ENCODE measurements at places on chromosomes 7 and 10.

- DNase-seq: no peak
Observed at GRCh38 chr7:69593511-69593910, 4.8 kb upstream of the AUTS2 start.

- DNase-seq: no peak
Observed at GRCh38 chr7:46032353-46032752, 111.3 kb upstream of the IGFBP3 start.

DNA sequence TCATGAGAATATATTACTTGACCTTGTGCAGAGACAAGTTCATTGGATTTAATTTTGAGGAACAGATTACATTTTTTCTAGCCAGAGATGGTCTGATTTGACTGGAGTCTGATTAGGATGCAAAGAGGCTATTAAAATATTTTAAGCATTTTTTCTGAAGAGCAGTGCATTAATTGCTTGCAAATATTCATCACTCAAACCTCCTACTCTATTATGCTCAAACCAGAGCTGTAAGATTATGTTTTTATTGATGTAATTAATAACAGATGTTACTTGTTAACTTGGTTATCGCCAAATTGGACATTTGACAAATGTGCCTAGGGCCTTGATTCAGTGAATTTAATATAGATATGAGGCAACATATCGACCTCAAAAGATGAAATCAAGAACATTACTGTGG lies 160.9 kb upstream of the SLC13A1 start:
- no peak for DNase-seq

DNA sequence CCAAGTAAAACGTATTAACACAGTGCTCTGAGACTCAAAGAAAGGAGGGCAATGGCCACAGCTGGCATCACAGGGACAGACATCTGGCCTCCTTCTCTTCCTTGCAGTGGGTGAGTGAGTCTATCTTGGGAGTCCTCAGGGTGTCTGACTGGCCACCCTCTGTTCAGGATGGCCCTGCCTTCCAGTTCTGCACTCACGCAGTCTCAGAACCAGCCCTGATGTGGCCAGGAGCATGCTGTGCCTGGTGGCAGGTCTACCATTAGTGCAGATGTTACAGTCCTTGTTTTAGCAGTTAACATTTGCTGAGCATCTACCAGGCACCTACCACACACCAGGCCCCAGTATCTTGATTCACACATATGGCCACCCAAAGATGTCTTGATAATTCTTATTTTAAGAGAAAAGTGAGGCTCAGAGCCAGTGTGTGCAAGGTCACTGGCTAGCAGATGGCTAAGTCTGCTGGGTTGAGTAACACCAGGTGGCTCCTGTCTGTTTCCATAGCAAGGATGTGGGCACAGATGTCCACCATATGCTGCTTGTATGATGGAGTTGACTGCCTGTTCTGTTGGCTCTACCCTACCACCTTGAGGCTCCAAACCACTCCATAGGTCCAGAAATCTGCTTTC lies 23.2 kb upstream of the ARHGAP22 start:
- DNase-seq: no peak

DNA sequence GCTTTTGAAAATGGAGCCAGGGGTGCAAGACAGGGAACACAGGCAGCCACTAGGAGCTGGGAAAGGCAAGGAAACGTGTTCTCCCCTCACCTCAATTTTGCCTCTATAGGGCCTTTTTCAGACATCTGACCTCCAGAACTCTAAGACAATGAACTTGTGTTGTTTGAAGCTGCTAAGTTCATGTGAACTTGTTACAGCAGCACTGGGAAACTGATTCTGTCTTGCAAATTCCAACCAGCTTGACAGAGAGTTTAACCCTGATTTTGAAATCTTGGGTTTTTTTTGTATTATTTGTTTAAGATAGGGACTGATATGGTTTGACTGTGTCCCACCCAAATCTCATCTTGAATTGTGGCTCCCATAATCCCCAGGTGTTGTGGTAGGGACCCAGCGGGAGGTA lies 852.9 kb downstream of the LRMDA start:
- DNase-seq: no peak

DNA sequence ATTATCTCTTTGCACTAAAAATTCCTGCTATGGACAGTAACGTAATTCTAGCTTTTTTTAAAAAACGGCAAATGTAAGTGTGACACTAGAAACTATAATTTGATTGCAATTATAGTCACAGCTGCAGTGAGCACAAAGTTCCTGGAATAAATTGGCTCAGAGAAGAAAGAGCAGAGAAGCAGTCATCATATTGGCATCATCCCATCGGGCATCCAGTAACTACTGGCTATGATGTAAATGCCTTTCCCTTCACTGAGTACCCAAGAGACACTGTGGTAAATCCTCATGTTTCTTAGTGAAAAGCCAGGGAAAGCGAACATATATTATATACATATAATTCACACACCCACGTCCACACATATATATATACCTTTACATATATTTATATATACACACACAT lies 43.6 kb downstream of the PIP4K2A start:
- no peak for DNase-seq

DNA sequence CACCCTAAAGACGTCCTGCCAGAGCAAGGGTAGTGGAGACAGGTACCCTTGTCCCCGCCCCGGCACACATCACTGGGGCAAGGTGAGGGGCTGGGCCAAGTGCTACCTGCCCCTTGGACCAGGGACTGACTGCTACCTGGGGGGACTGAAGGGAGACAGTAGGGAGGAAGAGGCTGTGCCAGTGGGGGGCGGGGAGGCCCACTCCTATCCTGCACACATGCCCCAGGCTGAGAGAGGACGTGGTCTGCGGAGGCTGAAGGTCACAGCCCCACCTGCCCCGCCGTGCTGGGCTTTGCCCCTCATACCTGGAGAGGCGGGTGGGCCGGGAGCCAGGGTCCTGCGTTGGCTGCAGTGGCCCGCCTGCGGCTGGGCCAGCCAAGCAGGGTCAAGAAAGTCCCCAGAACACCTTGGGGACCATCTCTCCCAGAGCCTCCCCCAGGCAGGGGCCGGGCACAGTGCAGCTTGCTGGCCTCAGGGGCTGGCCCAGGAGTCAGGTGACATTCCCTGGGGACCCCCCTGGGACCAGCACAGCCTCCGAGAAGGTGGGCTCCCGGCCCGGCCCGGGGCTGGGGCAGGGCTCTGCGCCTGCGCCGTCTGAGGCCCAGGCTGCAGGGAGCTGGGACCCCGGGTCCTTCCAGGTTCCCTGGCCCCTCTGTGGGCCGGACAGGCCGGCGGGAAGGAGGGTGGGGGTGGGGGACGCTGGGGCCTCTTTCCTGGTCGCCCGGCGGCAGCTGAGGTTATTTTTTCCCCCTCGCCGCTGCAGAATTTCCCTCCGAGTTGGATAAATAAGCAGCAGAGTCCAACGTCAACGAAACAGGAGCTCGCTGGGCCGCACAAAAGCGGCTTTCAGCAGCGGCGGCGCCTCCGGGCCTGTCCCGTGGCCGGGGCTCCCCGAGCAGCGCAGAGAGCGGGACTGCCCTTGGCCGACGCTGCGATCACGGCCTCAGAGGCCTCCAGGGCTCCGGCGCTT lies 9.8 kb upstream of the FZD9 start:
- no peak for DNase-seq

- DNase-seq: peak; percentile 4
Observed at GRCh38 chr7:123871998-123872867, 27.3 kb downstream of the HYAL4 start.

DNA sequence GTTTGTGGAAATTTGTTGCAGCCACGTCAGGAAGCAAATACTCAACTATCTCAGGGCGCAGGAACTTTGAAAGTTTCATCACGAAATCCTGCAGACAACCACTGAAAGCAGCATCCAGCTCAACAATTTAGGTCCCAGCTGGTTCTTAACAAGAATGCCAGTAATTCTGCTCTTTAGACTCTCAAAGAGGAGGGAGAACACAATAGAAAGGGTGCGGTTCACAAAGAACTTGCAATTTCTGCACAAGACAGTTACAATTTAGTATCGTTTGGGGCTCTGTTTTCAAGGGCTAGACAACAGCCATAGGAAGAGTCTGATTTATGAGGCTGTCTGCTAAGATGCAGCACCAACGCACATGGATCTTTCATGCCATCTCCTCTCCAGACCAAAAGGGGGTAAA lies 223.1 kb downstream of the FGFR2 start:
- no peak for DNase-seq

- no peak for DNase-seq
Observed at GRCh38 chr10:84214046-84214572, 11.2 kb downstream of the LRIT2 start.

DNA sequence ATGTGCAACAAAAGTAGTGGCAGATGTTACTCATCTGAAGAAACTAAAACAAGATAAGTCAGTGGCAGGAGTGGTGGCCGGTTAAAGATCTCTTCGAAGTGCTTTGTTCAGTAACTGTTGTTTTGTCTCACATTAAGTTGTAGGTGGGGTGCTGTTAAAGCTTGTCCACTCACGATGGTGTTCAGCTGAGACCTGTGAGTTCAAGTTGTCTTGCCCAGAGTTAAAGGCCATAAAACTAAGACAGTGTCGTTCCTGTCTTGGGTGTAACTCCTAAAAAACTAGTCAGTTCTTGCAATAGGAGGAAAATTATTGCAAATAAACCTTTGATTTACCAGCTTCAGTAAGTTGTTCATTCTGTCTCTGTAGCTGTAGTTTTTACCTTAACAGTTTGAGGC lies 857 bp upstream of the FOXP2 start:
- no peak for DNase-seq

- DNase-seq: no peak
Observed at GRCh38 chr7:17690030-17690429, 250.3 kb downstream of the SNX13 start.

DNA sequence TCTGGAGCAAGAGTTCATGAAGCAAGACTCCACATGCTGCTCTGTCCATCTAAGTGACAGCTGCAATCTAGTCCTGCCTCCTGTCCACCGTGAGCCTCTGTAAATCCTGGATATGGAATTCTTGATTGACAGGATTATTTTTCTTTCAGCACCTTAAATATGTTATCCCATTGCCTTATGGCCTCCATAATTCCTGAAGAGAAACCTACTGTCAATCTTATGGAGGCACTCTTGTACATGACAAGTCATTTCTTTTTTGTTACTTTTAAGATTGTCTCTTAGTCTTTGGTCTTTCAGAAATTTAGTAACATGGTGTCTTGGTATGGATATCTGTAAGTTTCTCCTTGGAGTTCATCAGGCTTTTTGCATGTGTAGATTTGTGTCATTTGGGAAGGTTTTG lies 82.8 kb downstream of the NPSR1 start:
- no peak for DNase-seq

GRCh38 chr7:123864966-123865365 lies 20.0 kb downstream of the HYAL4 start:
- no peak for DNase-seq

GRCh38 chr7:75711656-75712514 lies 26.9 kb downstream of the HIP1 start:
- DNase-seq: no peak

DNA sequence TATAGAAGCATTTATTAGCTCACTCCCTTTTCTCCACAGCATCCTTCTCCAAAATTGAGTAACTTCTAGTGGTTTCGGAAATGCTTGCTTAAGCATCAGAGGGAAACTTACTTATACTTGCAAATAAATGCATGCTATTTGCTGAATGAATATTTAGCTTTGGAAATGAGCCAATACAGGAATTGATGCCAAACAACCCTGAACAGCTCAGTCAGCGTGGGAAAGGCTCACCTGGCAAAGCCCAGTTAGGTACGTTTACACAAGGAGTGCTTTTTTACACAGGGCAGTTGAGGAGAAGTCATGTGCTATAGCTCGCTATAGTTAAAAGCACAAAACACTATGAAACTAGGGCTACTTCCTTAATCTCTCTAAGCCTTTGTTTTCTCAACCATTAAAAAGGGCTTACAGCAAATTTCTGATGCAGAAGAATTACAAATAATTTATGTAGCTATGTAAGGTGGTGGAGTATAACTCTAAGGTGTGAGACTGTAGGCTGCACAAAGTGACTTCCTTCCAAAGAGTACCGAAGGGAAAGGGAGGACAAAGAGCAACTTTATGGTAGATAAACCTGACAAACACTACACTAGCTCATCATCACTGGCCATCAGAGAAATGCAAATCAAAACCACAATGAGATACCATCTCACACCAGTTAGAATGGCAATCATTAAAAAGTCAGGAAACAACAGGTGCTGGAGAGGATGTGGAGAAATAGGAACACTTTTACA lies 498.2 kb downstream of the PHTF2 start:
- no peak for DNase-seq

GRCh38 chr10:36493516-36493880 lies 631.9 kb upstream of the ANKRD30A start:
- no peak for DNase-seq

GRCh38 chr10:31617757-31618156 lies 298.7 kb downstream of the ZEB1 start:
- DNase-seq: no peak

DNA sequence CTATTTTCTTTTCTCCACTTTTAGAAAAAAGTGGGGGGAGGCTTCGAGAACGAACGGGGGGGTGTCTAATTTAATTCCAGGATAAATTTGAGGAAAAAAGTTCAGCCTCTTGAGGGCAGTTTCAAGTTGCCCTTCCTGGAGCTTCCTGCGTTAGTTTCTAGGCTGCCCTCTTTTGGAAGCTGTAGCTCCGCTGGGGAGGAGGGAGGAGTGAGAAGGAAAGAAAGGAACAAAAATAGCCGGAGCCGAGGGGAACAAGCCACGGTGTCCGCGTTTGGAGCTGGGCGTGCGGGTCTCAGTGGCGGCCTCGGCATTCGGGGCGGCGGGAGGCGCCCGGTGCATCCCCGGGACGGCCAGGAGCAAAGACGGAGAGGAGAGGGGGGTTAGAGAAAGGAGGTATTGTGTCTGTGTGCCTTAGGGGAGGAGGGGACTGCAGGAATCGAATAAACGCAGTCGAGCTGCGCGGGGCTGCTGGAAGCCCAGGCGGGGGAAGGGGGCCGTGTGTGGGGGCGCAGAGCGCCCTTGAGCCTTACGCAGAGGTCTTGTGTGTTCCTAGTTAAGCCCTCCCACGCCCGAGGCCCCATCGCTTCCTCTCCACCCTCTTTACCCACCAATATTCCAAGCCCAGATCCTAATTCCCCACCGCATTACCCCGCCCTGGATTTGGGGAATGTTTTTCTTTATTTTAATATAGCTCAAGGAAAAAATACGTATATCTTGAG lies 2.0 kb upstream of the TNRC18 start:
- no peak for DNase-seq

- DNase-seq: no peak
Observed at GRCh38 chr7:17946591-17946990, 6.3 kb upstream of the SNX13 start.

GRCh38 chr10:35351021-35351420 lies 14.7 kb downstream of the CCNY start:
- DNase-seq: no peak

- no peak for DNase-seq
Observed at GRCh38 chr7:12557282-12557681, 13.2 kb upstream of the SCIN start.

- DNase-seq: no peak
Observed at GRCh38 chr10:118020365-118020764, 26.4 kb downstream of the RAB11FIP2 start.

- no peak for DNase-seq
Observed at GRCh38 chr10:119041326-119041725, 11.8 kb downstream of the NANOS1 start.

DNA sequence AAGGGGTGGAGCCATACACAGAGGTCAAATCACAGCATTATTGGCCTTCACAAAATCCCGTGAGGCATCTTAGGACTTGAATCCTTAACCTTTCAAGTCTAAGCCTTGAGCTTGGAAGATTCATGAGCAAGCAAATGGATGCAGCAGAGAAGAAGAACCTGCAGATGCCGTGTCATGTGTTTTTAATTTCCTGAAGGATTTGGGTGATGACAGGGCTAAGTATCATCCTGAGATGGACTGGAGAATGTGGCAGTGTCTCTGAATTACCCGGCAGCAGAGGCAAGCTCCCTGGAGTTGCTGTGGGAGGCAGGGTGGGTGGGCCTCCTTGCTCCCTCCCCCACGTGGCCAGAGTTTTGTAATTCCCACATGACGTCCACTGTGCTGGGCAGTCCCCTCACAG lies 50.8 kb downstream of the GCC1 start:
- no peak for DNase-seq
